ENCODE measurements at places on chromosomes 2 and 18. TPM values are rescaled to one million over a fixed set of nuclear protein-coding genes. Genes with fewer than 3 reads are reported as not detected.

The ASNSD1 gene
- total RNA-seq: 61.3 TPM

The CSRNP3 gene
- 14.7 TPM for total RNA-seq

GRCh38 chr2:172334988-172335387 lies 92.4 kb upstream of the ITGA6 start:
- no peak for DNase-seq

GRCh38 chr2:75367401-75367800 lies 168.1 kb upstream of the TACR1 start:
- no peak for DNase-seq
